ENCODE measurements at places on chromosomes 1 and 21.

DNA sequence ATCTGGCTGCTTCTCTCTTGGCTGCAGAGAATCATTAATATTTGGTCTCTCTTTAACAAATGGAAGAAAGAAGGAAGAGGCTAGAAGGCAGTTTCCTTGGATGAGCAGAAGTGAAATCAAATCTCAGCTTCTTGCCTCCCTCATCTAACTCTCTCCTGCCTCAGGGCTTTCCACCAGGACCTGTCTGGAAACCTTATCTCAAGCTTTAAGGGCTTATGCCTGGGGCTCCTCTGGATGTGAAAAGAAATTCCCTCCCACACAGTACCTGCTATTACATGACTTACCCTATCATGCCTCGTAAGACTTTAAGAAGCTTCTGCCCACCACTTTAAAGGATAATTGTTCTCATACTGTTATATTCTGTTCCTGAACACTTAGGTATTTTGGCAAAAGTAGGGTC, 8.9 kb downstream of the VTCN1 start:
- DNase-seq = no peak

DNA sequence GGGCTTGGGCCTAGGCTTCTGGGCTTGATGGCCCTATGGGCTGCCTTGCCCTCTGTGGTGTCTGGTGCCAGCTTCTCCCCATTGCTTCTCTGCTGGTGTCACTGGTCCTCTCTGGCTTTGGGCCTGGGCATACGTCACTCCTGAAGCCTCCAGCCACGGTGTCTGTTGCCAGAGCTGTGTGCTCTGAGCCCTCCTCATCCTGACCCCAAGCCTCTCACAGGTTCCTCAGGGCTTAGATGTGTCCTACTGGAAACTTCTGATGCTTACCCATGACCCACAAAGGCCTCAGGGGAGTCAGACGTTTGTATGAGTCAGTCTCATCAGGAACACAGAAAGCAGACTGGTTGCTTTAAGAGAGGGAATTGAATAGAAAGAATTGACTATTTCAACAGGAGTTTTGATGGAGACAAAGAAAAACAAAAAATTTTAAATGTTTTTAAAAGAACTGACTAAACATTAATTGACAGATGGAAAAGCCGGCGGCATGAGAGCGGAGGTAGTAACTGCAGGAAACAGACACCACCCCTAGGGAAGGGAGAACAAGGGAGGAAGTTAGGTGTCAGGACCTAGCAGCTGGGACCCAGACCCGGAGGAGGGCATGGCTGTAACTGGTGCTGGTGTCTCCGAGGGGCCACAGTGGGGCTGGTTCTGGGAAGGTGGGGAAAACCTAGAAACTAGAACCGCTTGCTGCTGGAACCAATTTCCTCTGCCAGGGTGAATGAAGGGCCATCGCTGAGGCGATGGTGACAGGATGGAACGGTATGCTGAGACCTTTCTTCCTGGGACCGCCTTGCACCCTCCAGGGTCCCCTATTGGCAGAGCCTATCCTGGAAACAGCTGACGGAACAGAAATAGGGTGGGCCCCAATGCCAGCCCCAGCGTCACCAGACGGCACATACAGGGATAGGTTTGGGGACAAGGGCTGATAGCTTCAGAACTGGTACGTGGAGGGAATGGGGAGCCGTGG, 40.0 kb upstream of the CITED4 start:
- no peak for DNase-seq

GRCh38 chr21:28110074-28110473, 882.6 kb downstream of the LTN1 start:
- no peak for DNase-seq

DNA sequence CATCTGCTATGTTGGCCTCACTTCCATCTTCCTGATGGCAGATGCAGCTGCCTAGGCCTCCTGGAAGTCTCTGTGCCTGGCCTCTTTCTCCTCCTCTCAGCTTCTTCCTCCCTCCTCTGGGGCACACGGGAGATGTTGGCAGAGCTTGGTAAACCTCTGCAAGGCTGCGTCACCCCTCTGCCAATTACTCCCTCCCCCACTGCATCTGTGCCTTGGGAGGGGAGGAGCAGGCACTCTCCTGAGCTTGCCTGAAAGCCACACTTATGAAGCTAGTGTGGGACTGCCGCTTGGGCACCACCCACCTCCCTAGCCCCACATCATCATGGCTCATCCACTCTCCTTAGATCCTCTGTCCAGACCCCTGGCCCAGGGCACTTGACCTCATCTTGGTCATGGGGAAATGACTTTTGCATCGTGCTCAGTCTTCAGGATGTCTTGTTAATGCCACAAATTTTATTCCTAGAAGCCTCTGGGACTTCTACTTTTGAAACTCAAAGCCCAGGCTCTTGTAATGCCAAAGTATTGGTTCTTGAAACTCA, 7.3 kb upstream of the TMEM51 start:
- DNase-seq = no peak

GRCh38 chr21:43763901-43764523, 12.1 kb downstream of the CSTB start:
- no peak for DNase-seq

- no peak for DNase-seq
Measured at GRCh38 chr21:45827881-45828579, 153.5 kb upstream of the COL6A1 start.

DNA sequence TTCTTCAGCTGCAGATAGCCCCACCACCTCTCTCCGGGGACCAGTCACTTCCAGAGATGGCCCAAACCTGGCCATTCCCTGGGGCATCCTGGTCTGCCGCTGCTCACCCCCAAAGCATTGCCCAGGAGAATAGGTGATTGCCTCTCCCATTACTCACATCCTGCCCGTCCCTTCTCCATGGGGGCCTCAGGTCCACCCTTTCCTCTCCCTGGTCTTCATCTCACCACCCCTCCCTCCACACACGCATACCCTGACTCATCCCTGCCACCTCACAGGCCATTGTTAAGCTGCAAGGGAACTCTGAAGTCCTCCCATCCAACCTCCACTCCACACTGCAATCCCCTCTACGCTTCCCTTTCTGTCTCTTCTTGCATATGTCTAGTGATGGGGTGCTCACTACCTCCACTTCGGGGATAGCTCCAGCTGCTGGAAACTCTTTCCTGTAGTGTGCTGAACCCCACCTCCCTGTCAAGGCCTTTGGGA, at the start of gene PLEKHG5:
TSS of gene PLEKHG5 (minus strand) at position 188 of the 483 bp plus-strand sequence. CDS start 14,096 bp downstream, outside the sequence.
- no peak for DNase-seq

DNA sequence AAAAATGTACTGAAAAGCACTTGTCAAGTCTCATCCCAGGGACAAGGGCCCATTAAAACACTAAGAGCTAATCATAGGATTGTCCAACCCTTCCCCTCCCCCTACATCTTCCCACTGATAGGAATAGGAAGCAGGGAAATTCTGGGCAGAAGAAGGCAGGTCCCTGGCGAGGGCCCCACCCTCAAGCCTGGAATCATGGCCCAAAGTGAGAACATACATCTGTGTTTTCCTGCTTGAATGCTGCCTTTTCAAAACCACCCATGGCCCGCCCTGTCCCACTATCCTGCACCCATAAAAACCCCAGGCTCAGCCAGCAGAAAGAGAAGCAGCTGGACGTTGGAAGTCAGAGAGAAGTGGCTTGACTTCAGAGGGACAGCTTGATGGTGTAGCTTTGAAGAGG, 4.8 kb downstream of the DNAI4 start:
- DNase-seq = no peak

GRCh38 chr1:91997607-91998195, 32.1 kb upstream of the EPHX4 start:
- DNase-seq = no peak

DNA sequence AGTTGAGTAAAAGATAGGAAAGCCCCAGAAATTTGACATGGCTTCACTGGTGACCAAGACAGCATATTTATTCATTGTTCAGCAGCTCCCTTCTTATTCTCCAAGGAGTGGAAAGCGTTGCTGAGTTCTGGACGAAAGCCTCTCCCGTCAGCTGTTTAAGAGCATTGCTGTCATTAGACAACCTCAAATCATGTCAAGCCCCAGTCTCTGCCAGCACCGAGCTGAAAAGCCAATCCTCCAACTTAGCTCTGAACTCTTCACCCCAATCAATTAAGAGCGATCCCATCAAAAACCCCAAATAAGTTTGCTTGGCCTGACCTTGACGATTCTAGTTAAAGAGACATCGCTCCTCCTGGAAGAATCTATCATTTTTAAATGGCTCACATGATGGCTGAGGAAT, 110.8 kb downstream of the PLPP3 start:
- DNase-seq = no peak

GRCh38 chr1:43608827-43609226, 41.1 kb upstream of the KDM4A start:
- DNase-seq = no peak

DNA sequence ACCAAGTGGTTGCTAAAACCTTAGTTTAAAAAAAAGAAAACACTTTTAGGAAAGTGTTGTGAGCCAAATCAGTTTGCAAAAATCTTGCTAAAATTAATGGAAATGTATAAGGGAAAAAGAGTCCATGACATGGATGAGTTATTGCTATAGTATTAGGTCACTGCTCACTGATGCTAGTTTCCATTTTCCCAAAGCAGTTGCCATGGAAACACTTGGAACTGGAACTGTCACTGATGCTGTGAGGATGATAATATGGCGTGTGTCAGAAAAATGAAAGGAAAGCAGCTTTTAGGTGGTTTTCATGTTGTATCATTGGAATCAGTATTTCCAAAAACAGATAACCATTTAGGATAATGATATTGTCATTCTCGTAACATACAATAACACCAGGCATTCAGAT, 104.4 kb downstream of the PHTF1 start:
- no peak for DNase-seq

GRCh38 chr1:154320882-154321608, at the start of gene AQP10:
AQP10 (plus strand) TSS chr1:154321093; CDS start chr1:154321156, 63 bp downstream.
- DNase-seq = no peak

DNA sequence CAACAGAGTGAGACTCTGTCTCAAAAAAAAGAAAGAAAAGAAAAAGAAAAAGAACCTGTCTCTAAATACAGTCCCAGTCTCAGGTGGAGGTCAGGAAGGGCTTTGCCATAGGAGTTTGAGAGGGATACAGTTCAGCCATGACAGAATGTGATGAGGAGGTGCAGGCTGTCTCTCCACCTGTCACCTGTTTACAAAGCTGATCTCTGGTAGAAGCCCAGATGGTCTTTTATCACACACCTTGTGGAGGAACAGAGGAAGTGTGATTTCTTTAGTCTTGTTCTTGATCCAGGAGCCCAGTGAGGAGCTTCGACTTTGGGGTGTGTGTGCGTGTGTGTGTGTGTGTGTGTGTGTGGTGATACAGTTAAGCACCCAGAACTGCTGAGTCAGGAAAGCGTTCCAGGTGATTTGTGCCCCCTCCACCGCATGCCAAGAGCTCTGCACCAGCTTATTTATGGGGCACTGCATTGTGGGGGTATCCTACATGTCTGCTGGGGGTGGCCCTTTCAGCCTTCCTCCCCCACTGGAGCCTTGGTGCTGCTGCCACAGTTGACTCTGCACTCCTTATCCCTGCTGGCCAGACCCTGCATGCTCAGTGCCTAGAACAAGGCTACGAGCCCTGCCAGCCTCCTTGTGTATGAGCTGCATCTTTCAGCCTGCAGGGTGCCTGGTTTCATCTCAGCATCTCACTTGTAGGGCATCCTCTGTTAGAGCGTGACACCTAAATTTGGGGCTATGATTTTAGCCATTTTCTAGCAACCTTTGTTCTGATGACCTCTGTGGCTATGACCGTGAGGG, 19.3 kb downstream of the DOP1B start:
- DNase-seq = no peak

DNA sequence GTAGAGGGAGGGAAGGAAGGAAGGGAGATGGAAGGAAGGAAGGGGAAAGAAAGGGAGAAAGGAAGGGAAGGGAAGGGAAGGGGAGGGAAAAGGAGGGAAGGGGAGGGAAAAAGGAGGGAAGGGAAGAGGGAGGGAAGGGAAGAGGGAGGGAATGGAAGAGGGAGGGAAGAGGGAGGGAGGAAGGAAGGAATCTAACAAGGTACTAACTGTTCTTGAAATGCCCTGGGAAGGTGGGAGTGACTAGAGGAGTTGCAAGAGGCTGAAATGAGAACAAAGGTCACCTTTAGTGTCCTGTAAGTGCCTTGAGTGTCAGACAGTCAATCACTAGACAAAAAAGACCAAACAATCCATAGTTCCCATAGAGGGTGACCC, 2.3 kb upstream of the ATP2B4 start:
- no peak for DNase-seq

- DNase-seq = no peak
Measured at GRCh38 chr1:19489996-19490395, 4.7 kb upstream of the CAPZB start.

DNA sequence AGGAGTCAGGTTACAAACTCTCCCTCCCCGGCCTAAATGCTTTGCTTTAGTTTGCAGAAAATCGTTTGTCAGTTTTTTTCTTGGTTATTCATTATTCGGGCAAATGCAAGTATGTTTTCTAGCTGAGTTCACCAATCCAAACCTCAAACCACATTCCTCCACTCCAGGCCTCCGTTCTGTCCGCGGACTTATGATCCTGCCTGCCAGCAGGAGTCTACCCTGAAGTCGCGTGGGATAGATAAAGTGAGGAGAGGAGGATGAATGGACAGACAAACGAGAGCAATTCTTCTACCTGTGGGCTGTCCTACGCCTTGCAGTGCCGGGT, 1.3 kb downstream of the ADAMTS1 start:
- peak; percentile 12 for DNase-seq

GRCh38 chr1:17149771-17150170, 30.5 kb upstream of the PADI2 start:
- no peak for DNase-seq

DNA sequence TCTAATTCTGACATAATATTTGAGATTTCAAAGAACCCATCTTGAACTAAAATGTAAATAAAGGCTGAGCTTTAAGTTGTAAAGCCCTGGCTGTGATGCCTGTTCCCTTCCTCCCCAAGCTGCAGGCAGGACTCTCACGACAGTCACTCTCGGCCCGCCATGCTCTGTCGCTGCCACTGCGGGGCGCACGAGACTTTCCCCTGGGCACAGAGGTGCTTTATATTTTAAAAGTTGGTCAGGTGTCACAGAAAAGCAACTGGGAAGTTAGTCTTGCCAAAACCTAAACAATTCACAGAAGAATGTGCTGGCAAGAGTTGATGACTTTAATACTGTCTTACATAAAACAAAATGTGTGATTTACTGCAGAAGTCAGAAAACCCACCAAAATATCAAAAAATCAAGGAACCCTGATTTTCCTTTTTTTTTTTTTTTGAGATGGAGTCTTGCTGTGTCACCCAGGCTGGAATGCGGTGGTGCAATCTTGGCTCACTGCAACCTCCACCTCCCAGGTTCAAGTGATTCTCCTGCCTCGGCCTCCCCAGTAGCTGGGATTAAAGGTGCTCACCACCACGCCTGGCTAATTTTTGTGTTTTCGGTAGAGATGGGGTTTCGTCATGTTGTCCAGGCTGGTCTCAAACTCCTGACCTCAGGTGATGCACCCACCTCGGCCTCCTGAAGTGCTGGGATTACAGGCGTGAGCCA, 10.7 kb downstream of the LRRC47 start:
- DNase-seq = no peak

- no peak for DNase-seq
Measured at GRCh38 chr1:64523413-64524337, 53.7 kb downstream of the CACHD1 start.

- DNase-seq = no peak
Measured at GRCh38 chr21:30164796-30165195, 1.8 kb downstream of the CLDN17 start.

GRCh38 chr1:109796484-109797302, 33.0 kb upstream of the EPS8L3 start:
- no peak for DNase-seq

- DNase-seq = peak; percentile 73
Measured at GRCh38 chr1:243850452-243851256, 611 bp upstream of the AKT3 start.

GRCh38 chr1:169892927-169893644, 610 bp downstream of the SCYL3 start:
- DNase-seq = no peak

- no peak for DNase-seq
Measured at GRCh38 chr21:22319435-22319834, 1321.2 kb downstream of the NCAM2 start.

- no peak for DNase-seq
Measured at GRCh38 chr21:36698385-36698980, 432 bp upstream of the SIM2 start.

All from progenitor cell of endocrine pancreas (in vitro differentiated cells).